SW 1271 (cell line): ENCODE measurements at places on chromosomes 7 and 10.

DNA sequence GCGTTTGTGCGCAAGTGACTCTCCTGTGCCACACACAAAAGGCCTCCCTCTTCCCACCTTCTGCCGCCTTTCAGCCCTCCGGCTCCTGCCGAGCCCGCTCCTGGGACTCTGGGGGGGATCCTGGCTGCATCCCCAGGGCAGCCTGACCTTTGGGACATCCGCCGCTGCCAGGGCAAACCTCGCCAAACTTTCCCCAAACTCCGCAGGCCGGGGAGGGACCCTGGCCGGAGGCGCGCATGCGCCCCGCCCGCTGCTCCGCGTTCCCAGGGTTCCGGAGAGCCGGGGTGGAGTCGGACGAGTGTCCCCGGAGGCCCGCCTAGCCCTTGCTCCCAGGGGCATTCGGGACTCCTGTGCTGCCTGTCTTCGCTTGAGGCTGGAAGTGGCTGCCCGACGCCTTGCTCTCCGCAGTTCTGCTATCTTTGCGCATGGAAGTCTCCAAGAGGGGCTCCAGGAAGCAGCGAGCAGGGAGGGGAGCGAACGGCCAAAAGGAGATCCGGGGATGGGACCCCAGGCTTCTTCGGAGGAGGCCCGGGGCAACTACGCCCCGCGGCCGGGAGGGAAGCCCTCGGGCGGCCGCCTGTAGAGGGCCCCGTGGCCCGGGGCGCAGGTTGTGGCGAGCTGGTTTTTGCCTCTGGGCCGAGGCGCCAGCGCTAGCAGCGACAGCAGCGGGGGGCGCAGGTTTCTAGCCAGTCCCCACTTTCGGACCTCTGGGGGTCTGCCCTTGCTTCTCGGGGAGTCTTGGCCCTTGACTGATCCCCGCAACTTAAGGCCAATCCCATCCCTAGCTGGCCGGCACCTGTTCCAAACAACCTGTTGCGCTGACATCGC is 7.0 kb downstream of the PTF1A start:
- no peak for DNase-seq

- no peak for DNase-seq
These were observed 35.5 kb downstream of the GPR158 start for GRCh38 chr10:25210265-25210664.

DNA sequence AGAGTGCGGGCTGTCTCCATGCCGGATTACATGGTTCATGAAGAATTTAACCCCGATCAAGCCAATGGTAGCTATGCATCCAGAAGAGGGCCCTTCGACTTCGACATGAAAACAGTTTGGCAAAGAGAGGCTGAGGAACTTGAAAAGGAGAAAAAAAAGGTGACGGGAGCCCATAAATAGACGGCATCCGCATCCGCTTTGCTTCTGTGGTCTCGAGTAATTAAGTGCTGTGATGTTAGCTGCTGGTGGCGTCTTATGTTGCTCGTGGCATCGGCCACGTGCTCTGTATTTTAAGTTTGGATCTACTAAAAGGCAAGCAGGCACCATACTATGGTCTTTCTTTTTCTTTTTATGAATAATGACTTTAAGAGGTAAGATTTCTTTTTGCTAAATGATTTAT is 11.1 kb downstream of the C7orf57 start:
- no peak for DNase-seq

GRCh38 chr10:132135053-132135872 is 51.5 kb upstream of the DPYSL4 start:
- no peak for DNase-seq

DNA sequence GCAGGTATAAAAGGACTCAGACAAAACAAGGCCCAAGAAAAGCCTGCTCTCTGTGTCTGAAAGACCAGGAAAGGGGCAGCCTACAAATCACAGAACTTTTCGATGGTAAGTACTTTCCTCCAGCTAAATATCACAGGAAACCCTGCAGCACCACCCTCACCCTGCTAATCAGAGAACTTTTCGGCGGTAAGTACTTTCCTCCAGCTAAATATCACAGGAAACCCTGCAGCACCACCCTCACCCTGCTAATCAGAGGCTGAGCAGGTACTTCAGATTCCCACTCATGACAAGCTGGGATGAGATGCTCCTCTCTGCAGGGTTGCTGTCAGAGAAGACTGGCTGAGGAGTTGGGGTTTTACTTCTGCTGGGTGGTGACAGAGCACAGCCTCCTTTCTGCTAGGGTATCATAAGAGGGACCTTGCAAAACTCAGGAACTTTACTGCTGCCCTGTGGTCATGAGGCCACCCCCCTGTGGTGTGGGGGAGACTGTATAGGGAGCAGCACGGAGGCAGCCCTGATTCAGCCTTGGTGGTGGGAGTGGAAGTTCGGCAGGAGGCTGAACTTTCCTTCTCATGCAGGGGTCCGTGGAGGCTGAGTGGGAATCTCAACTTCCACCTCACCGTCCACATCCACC is 7.2 kb downstream of the WDR37 start:
- no peak for DNase-seq

GRCh38 chr10:67331121-67331910 is 364.7 kb downstream of the CTNNA3 start:
- DNase-seq, result no peak

DNA sequence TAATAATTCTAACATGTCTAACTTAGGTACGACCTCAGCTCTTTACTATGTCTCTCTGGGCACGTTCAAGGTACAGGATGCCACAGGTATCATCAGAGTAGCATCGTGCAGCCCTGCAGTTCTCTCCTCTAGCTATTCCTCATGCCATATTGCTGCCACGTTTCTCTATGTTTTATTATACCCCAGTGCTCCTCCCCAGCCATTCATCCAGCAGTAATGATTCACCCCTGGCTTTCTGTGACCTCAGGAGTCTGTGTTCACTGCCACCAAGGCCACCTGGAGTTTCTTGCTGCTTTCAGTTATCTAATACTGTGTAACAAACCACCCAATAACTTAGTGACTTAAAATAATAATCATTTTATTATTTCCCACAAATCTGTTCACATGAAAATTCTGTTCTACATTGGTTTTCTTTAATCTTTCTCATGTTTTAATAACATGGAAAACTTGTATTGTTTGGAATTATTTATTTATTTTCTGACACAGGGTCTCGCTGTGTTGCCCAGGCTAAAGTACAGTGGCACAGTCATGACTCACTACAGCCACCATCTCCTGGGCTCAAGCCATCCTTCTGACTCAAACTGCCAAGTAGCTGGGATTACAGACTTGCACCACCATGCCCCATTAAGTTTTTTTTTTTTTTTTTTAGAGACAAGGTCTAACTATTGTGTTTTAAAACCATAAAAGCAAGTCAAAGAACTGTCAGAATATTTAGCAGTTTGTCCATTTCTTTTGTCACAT is 21.8 kb downstream of the REEP3 start:
- no peak for DNase-seq

GRCh38 chr10:51643734-51644133 is 55.7 kb downstream of the CSTF2T start:
- no peak for DNase-seq

DNA sequence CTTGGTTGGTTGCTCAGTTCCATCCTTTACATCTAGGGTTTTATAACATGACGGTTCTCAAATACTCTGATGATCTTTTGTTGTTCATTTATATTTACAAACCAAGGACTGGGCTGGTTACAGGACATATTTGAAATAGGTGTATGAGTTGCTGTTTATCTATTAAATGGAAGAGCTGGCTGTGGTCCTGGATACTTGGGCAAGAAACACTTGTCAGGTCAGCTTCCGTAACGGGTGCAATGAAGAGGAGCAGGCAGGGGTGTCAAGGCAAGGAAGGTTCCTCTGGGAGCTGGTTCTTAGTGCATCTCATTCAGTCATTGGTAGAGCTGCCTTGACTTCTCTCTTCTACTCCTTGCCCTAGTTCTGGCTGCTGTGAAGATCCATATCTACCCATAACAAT is 4.8 kb upstream of the TMEM26 start:
- DNase-seq, result no peak

GRCh38 chr7:143258831-143259230 is 4.4 kb upstream of the GSTK1 start:
- no peak for DNase-seq

- DNase-seq, result no peak
These were observed 530.9 kb downstream of the PTPRN2 start for GRCh38 chr7:158056761-158057160.

- no peak for DNase-seq
These were observed 235.4 kb downstream of the HGF start for GRCh38 chr7:81534446-81534845.

DNA sequence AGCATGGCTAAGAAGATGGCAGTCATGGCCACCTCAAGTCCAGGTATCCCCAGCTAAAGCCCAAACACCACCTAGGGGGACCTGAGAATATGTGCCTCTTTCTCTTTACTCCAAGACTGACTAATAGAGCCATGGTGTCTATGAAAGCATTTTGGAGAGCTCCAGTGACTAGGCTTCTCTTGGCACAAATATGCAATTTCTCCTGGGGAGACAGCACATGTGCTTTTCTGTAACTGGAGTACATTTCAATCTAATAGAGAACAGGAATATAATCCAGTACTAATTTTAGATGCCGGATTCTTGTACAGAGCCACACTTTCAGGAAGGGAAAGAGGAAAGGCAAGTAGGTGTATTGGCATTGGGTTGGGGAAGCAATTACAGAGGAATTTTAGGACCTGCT is 260.1 kb downstream of the BMPER start:
- DNase-seq, result no peak

DNA sequence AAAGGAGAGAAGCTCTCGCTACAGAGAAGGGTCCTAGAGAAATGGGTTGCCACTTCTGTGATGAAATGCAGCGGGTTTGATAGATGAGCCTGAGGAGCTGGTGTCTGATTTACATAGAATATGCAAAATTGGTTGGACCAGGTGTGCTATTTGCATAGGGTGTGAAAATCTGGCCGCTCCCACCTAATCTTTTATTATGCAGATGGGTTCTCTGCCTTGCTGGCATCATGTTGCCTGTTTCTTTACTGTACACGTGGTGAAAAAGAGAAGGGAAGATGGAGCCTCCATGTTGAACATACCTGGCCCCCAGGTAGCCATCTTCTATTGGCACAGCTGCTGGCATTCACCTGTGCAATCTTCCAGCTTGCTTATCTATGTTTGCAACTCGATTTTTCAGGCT is 212.2 kb downstream of the ANKRD7 start:
- DNase-seq, result no peak
